ENCODE measurements at places on chromosomes 3 and 15.

- no peak for DNase-seq
Observed at GRCh38 chr3:192864941-192865340, 52.7 kb downstream of the MB21D2 start.

DNA sequence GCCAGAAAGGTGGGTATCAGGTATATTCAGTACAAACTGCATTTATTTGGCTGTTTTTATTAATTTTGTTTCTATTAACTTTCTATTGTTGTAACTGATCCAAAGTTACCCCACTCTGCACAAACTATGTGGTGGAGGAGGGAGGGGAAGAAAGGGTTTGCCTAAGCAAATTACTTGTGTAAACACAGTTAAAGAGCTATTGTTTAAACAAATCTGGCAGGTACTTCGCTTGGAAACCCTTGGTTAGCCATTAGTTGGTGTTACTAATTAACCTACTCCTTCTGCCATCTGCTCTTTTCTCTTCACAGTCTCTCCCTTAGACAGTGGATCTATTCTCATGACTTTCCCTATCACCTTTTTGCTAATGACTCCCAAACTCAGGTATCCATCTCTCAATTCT is 328.4 kb upstream of the NECTIN3 start:
- no peak for DNase-seq

DNA sequence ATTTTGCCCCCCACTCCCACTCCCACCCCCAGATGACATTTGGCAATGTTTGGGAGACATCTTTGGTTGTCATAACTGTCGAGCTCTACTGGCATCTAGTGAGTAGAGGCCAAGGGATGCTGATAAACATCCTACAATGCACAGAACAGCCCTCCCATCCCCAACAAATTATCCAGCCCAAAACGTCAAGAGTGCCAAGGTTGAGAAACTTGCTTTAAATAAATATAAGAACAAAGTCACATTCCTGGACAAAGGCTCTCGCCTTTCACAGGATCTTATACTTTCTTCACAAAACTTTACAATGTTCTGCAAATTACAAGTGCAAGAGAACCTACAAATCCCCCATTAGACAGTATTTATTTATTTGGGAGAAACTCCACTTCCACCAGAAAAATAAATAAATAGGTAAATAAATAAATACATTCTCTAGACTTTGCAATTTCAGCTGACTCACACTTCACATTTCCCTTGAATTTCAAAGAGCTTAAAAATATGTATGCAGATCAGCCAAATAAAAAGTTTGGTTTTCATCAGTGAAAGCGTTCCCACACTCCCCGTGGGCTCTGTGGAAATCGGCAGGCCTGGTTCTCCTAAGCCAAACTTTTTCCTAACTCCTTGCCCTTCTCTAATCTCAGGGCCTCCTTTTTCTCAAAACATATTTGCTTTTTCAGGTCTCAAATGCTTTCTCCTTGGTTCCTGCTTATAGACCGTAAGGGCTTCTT is 12.7 kb upstream of the CPA3 start:
- no peak for DNase-seq

DNA sequence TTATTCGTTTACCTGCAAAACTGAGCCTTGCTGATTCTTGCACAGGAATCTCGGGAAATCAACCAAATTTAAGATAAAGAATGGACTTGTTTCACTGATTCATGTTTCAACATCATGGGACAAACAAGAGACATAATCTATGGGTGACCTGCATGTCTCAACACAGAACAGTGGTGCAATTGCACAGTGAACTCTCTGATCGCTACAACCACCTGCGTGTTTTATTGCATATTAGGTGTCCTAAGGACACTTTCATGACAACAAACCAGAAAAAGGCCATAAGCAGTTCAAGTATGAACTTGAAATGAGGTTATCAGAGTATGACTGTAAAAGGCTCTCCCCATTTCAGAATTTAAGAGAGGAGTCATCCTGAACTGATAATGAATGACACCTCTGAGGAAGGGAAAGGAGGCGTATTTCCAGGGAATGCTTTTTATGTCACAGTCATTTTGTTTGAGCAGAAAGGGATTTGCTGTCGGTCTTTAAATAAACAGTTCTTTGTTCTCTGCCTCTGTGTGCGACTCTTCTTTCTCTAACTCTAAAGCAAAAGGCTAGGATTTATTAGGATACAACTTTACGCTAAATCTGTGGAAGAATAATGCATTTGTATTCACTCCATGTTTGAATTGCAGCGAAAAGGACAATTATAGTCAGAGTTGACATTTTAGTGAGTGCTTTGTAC is 167.2 kb downstream of the RBMS3 start:
- no peak for DNase-seq

GRCh38 chr15:33132722-33133345 is 61.7 kb downstream of the FMN1 start:
- no peak for DNase-seq

- DNase-seq, result no peak
Observed at GRCh38 chr15:35605764-35606449, 59.9 kb upstream of the DPH6 start.

DNA sequence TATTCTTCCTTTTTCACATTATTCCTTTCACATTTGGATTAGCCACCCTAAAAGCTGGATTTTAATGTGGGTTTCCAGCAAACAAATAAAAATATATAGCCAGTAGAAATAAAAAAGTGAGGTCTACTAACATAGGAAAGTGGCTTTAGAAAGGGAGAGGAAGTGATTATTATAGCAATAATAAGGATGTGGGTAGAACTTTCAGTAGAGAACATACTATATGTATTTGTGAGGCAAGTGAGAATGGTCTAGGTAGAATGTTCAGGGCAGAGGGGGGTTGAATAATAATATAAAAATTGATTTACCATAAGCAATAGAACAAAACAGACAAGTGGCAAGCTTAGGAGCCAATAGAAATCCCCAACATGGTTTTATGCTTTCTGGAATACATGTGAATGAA is 88.6 kb downstream of the NR1I2 start:
- DNase-seq, result no peak

- DNase-seq, result no peak
Observed at GRCh38 chr15:52102463-52102862, 10.1 kb downstream of the BCL2L10 start.

DNA sequence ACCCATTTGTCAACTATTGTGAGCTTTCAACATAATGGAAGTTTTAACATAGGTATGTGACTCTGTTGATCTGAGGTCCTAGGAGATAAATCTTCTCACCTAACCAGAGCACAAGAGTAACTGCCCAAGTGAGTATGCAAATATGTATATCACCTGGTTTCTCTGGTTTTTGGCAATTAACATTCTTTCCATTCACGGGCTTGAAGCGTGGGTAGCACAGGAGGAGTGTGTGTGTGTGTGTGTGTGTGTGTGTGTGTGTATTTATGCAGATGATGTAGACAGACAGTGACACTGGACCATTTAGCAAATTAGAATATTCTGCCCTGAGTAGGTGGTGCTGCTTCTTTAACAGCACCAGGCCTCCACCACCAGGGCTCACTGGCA is 15.0 kb downstream of the EPHB1 start:
- no peak for DNase-seq

- DNase-seq, result no peak
Observed at GRCh38 chr3:187051724-187052366, 87.5 kb downstream of the RPL39L start.
